ENCODE measurements at places on chromosomes 6 and 20. TPM values are rescaled to one million over a fixed set of nuclear protein-coding genes. Genes with fewer than 3 reads are reported as not detected.

DNA sequence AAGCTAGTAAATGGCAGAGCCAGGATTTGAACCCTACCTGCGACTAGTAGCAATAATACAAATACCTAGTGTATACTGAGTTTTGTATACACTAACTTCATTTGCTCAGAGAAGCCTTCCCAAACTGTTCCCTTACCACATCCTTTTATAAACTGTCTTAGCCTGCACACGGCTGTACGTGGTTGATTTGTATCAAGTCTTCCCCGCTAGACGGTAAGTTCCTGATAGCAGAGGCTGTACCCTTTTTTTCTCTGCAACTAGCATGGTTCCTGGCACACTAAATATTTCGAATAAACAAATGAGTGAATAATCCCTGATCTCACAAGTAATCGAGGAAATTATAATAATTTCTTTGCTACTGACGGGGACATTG lies 636 bp downstream of the RTF2 start:
- no peaks in the 10 kb centered on the region for H3K27me3 ChIP-seq
- peak overlapping the region; percentile 92 for H3K4me3 ChIP-seq
- peaks cover 27% of the 10 kb centered on the region for H3K4me1 ChIP-seq

- no peaks in the 10 kb centered on the region for H3K36me3 ChIP-seq
- H3K4me3 ChIP-seq = no peak overlapping the region
- no peak for DNase-seq
- no peaks in the 10 kb centered on the region for H3K4me1 ChIP-seq
- H3K27me3 ChIP-seq = no peaks in the 10 kb centered on the region
These were observed 265.1 kb upstream of the CEP162 start for GRCh38 chr6:84492241-84493165.

- H3K27me3 ChIP-seq = no peaks in the 10 kb centered on the region
- no peaks in the 10 kb centered on the region for H3K36me3 ChIP-seq
- H3K27ac ChIP-seq = no peak overlapping the region
- no peak overlapping the region for H3K4me3 ChIP-seq
These were observed 61.4 kb upstream of the TOX2 start for GRCh38 chr20:43853174-43853803.

DNA sequence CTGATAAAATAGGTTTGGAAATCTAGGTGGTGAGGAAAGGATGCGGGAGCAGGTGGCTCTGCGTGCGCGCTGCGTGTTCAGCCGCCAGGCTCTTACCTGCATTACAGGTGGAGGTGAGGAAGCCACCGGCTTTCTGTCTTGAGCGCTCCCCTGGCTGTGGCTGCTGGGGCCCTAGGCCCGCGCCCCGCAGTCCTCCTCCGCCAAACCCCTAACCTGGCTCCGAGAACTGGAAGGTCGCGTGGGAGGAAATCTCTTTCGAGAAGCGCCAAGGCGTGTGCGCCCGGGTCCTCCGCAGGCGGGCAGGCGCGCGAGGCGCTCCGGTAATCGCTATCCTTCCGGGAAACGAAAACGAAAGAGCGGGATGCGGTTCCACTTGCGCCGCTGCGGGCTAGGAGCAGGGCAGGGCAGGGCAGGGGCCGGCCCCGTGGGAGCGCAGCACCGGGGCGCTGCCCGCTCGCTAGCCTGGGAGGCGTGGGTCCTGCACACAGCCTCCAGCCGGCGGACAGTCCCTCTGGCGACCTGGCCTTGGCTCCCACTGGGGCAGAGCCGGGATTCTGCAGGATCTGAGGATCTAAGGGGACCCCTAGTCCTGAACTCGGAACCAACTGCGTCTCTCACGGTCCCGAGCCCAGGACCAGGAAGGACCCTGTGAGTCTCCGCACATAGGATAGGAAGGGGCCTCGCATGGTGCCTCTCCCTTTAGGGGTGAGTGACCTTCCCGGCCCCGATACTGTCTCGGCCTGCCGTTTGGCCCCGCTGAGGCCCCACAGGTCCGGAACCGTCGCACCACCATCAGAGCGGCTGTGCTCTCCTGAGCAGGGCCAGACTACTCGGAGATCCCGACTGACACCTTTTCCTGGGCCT lies at the start of gene ETV7:
Gene ETV7 (minus strand): TSS at position 230 of the 864 bp plus-strand sequence. CDS start 128 bp downstream, at position 102.
- peaks cover 37% of the 10 kb centered on the region for H3K27me3 ChIP-seq
- H3K36me3 ChIP-seq = no peaks in the 10 kb centered on the region
- DNase-seq = no peak
- peak within 1 kb of the TSS; percentile 60 for H3K4me3 ChIP-seq
- peaks cover 11% of the 10 kb centered on the region for H3K4me1 ChIP-seq

DNA sequence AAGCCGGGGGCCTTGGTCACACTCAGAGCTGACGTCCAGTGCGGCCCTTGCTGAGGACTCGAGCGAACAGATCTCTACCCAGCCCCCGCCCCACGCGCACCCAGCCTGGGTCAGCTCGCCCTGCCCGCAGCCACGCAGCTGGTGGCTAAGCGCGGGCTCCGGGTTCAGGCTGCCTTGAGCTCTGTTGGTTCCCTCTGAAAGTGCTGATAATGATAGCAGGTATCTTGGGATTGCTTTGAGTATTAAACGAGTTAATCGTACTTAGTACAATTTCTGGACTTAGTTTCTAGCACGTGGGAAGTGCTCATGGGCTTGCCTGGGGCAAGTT lies 88.1 kb upstream of the TGM3 start:
- H3K4me1 ChIP-seq = no peaks in the 10 kb centered on the region
- no peak for DNase-seq
- no peaks in the 10 kb centered on the region for H3K36me3 ChIP-seq
- H3K27ac ChIP-seq = no peak overlapping the region

HLA-DOA gene
- 0.68 TPM for total RNA-seq

DNA sequence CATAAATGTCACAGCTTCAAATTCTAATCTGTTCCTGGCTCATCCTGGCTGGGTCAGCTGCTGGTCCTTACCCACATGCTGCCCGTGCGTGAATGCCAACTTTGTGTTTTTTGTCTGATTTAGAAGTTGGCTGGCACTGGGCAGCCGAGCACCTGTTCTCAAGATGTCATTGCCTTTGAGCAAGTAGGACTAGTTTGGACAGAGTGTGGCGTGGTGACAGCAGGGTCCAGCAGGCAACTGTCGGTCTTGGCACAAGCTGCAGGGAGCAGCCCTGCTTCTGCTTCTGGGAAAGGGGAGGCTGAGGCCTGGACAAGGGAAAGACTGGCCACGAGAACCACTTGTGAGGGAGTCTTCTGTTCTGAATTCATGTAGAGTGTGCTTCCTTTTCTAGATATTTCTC lies 26.4 kb upstream of the ADRM1 start:
- H3K4me1 ChIP-seq = peaks cover 17% of the 10 kb centered on the region
- H3K4me3 ChIP-seq = no peak overlapping the region
- DNase-seq = peak; percentile 98
- no peaks in the 10 kb centered on the region for H3K27me3 ChIP-seq
- H3K27ac ChIP-seq = peak overlapping the region; percentile 77

DNA sequence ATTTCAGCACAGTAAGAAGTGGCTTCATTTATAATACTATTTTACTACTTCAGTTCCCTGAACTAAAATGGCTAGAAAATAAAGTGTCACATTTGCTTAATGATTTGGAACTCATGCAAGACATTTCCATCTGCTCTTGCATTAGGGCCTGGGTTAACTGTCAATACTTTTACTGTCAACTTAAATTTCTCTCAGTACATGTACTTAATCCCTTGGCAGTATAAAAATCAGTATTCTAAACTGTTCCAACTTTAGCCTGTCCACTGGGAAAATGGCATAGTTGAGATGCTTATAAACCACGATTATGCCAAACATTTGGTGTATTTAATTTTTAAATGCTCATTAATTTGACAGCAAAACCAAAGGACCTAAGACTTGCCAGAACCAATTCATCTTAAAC lies 154.5 kb downstream of the ASCC3 start:
- H3K36me3 ChIP-seq = no peaks in the 10 kb centered on the region
- no peak overlapping the region for H3K27ac ChIP-seq

- H3K4me1 ChIP-seq = no peaks in the 10 kb centered on the region
- no peaks in the 10 kb centered on the region for H3K36me3 ChIP-seq
- no peaks in the 10 kb centered on the region for H3K27me3 ChIP-seq
- no peak overlapping the region for H3K27ac ChIP-seq
- no peak overlapping the region for H3K4me3 ChIP-seq
These were observed 309.4 kb downstream of the ZNF217 start for GRCh38 chr20:53284256-53284655.

CRISP3 gene
- total RNA-seq = not detected

GRCh38 chr6:142372348-142372747 lies 70.5 kb downstream of the ADGRG6 start:
- no peaks in the 10 kb centered on the region for H3K36me3 ChIP-seq
- no peaks in the 10 kb centered on the region for H3K27me3 ChIP-seq
- no peaks in the 10 kb centered on the region for H3K4me1 ChIP-seq
- DNase-seq = no peak
- H3K27ac ChIP-seq = no peak overlapping the region

KIFC1 gene
- total RNA-seq = 1.4 TPM

PI16 gene
- total RNA-seq = 3.2 TPM

IL20RA gene
- total RNA-seq = not detected

LGSN gene
- not detected for total RNA-seq

SLC35F1 gene
- 0.29 TPM for total RNA-seq

DNA sequence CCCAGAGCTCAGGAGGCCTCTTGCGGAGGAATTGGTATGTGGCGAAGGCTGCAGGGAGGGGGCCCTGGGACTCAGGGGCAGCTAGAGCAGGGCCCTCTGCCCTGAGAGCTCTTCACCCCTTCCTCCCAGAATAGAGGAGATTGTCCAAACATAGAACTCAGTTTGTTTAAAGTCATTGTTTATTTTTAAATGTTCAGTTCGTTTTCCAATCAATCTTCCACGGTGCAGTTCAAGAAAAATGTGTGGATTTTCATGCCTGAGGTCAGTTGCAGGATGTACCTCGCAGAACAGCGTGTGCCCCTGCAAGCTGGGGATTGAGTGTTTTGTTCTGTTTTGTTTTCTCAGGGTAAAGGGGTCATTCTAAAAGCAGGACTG lies 37.2 kb downstream of the MGME1 start:
- DNase-seq = no peak
- peaks cover 5% of the 10 kb centered on the region for H3K4me1 ChIP-seq
- no peaks in the 10 kb centered on the region for H3K36me3 ChIP-seq
- H3K27me3 ChIP-seq = no peaks in the 10 kb centered on the region

MYCT1 gene
- total RNA-seq = 13.7 TPM

TAGAP gene
- total RNA-seq = 0.25 TPM

- H3K27me3 ChIP-seq = no peaks in the 10 kb centered on the region
- no peaks in the 10 kb centered on the region for H3K36me3 ChIP-seq
- no peak for DNase-seq
These were observed 24.6 kb downstream of the KDM1B start for GRCh38 chr6:18179770-18180356.

DYNLT2 gene
- 0.62 TPM for total RNA-seq

- H3K4me3 ChIP-seq = no peak overlapping the region
- no peaks in the 10 kb centered on the region for H3K27me3 ChIP-seq
- no peak overlapping the region for H3K27ac ChIP-seq
- no peaks in the 10 kb centered on the region for H3K4me1 ChIP-seq
- no peaks in the 10 kb centered on the region for H3K36me3 ChIP-seq
These were observed 437.5 kb upstream of the RGS17 start for GRCh38 chr6:153568628-153569027.

GRCh38 chr20:43571771-43572170 lies 12.9 kb downstream of the SGK2 start:
- H3K4me3 ChIP-seq = no peak overlapping the region
- no peaks in the 10 kb centered on the region for H3K36me3 ChIP-seq
- H3K4me1 ChIP-seq = no peaks in the 10 kb centered on the region

DNA sequence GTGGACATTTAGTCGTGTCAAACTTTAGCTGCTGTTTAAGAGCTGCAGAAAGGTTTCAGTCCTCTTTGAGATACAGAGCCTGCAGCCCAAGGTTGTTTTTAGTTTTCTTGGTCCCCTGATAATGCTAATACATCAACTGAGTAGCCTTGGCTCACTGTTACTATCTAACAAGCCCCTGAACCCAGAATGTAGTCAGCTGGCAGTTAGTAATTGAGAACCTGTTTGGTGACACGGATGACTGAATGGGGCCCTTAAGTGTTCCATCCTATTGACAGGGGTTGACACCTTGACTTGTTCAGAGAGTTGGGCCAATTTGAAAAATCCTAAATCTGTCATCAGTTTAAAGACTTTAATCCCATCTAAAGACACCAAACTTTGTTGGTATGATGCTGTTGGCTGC lies 2.8 kb downstream of the RTN4IP1 start:
- peaks cover 18% of the 10 kb centered on the region for H3K4me1 ChIP-seq
- no peak for DNase-seq
- H3K36me3 ChIP-seq = no peaks in the 10 kb centered on the region
- no peaks in the 10 kb centered on the region for H3K27me3 ChIP-seq
- no peak overlapping the region for H3K27ac ChIP-seq

WASF1 gene
- 2.4 TPM for total RNA-seq

DNA sequence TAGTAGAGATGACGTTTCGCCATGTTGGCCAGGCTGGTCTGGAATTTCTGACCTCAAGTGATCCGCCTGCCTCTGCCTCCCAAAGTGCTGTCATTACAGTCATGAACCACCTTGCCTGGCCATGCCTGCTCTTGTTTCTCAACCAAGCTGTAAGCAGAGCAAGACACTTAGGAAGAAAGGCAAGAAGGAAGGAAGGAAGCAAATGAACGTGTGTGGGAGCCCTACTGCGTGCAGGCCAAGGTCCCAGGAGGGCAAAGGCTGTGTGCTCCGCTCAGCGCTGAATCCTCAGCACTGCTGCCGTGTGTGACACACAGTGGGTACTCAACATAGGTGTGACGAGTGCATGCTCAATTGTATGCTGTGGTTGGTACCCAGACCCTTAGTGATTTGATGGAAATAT lies 47.4 kb downstream of the SULF2 start:
- H3K36me3 ChIP-seq = no peaks in the 10 kb centered on the region
- no peaks in the 10 kb centered on the region for H3K4me1 ChIP-seq
- no peak for DNase-seq
- no peaks in the 10 kb centered on the region for H3K27me3 ChIP-seq

GRCh38 chr6:39104528-39104927 lies 10.5 kb downstream of the SAYSD1 start:
- H3K4me1 ChIP-seq = no peaks in the 10 kb centered on the region
- H3K27me3 ChIP-seq = no peaks in the 10 kb centered on the region
- H3K36me3 ChIP-seq = peaks cover 23% of the 10 kb centered on the region
- no peak overlapping the region for H3K27ac ChIP-seq

GRCh38 chr6:137013031-137013430 lies 31.7 kb downstream of the IL20RA start:
- no peak for DNase-seq
- no peaks in the 10 kb centered on the region for H3K27me3 ChIP-seq
- H3K27ac ChIP-seq = no peak overlapping the region
- H3K4me3 ChIP-seq = no peak overlapping the region

All from gastrocnemius medialis (tissue), 4 donors.